Stimulated activated CD8-positive, alpha-beta memory T cell treated with anti-CD3 and anti-CD28 coated beads, Interleukin-15, amount 100 ng/mL, for 4 hours (primary cell): ENCODE measurements at places on chromosomes 2 and 18.

DNA sequence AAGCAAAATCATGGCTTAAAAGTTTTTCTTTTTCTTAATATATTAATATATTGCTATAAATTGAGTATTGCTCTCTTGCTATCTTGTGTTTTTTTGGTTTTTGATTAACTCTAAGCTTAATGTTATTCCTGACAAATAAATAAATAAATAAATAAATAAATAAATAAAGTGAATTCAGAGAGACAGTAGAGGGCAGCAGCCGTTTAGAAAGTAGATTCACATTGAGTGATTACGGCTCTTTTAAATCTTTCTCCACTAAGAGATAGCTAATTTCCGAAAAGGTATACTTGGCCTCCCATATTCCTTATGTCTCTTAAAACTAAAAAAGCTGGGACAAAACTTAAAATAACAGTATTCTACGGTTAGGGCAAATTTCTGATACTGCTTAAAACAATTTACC is 34.3 kb downstream of the MSH2 start:
- no peak for DNase-seq

DNA sequence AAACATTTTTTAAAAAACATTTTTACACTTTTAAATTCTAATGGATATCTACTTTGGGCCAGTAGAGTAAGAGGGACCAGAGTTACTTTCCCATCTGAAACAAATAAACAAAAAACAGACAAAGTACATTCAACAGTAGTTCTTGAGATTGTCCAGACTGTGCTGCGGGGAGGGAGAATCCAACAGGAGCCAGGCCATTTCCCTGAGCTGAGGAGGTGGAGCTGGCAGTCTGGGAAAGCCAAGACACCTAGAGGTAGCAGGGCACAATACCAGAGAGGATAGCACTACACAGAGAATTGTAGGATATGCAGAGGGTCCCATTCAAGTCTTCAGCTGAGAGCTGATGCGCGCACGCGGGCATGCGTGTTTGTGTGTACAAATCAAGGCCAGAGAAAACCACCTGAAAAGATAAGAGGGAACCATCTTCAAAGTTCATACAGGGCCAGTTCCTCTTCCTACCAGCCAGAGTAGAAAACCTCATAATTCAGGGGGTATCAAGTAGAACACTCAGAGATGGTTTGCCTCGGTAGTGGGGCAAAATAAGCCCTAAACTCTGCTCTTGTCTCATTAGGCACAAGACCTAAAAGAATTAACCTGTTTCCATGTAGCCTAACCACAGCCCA is 44.0 kb downstream of the PTRHD1 start:
- no peak for DNase-seq

- DNase-seq: no peak
These were observed at the start of gene NYAP2 for GRCh38 chr2:225399504-225399903. Gene NYAP2 (plus strand): TSS chr2:225399710. CDS start chr2:225408881, 9,171 bp downstream.

DNA sequence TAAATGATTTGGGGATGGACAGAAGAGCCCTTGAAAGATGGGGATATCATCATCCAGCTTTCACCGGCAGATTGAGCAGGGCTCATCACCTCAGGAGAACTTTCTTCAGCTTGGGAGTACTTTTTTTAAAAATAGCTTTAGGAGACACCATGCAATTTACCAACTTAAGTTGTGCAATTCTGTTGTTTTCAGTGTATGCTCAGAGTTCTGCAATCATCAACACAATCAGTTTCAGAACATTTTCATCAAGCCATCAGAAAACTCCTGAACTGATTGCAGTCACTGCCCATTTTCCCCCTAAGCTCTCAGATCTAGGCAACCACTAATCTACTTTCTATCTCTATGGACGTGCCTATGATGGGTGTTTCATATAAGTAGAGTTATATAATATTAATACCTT is 117.7 kb downstream of the CRIM1 start:
- no peak for DNase-seq

DNA sequence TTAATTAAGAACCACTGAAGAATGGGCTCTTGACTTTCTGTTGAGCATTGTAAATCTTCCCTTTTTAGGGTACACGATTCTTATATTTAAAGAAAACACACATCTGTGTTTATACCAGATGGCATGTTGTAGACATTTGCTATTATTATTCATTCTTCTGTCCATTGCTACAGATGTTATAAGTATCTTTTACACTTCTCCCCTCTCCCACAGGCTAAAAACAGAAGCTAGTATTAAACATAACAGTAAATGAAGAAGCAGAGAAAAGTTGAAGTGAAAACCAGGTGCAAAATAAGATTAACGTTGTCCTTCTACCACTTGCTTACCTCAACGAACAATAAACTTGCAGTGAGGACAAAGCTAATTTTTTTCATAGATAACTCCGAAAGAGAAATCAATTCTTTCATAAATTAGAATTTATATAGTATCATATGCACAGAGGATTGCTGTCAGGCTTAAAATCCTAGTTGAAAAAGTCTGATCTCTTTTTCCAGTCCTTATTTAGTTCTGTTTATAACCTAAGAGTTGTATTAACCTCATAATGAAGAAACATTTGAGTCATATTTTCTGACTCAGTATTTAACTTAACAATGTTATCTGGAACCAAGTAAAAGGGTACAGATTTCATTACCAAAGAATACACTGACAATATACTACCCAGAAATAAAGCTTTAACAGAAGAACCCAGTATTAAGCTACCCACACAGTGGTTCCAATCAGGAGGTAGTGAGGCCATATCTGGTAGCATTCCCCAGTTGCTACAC is 16.4 kb upstream of the ZNF385B start:
- no peak for DNase-seq

DNA sequence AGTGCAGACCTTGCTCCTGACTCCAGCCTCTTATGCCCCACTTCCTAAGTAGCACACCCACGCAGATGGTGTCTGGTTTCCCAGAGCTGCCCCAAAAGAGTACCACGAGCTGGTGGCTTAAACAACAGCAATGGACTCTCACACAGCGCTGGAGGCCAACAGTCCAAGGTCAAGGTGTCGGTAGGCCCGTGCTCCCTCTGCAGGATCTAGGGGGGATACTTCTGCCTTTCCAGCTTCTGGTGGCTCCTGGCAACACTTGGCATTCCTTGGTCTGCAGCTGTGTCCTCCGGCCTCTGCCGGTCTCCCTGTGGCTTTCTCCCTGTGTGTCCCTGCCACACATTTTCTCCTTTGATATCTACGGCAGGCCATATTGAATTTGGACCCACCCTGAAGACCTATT is 99.0 kb downstream of the TSHZ1 start:
- no peak for DNase-seq

DNA sequence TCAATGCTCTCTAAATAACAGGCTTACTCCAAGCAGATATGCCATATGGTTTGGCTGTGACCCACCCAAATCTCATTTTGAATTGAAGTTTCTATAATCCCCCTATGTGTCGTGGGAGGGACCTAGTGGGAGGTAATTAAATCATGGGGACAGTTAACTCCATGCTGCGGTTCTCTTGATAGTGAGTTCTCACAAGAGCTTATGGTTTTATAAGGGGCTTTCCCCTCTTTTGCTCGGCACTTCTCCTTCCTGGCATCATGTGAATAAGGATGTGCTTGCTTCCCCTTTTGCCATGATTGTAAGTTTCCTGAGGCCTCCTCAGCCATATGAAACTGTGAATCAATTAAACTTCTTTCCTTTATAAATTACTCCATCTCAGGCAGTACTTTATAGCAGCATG is 302.7 kb upstream of the ZC3H15 start:
- no peak for DNase-seq

DNA sequence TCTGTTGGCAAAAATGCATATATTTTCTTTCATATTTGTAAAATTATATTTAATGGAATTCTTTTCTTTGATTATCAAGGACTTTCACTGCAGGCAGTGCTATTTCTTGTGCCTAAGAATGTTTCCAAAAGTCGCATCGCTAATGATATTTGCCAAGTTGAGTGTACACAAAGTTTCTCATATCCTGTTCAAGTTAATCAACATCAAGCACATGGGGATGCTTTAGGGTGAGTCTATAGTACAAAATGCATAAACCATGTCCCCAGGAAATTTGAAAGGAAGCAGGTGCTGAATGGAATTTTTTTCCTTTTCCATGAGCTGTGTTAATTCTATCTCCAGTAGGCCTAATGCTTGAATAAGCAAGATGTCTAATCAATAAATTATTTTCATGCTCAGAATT is 129.7 kb downstream of the GALNT1 start:
- no peak for DNase-seq

- no peak for DNase-seq
These were observed 1204.0 kb downstream of the DSC3 start for GRCh38 chr18:29838556-29838955.

DNA sequence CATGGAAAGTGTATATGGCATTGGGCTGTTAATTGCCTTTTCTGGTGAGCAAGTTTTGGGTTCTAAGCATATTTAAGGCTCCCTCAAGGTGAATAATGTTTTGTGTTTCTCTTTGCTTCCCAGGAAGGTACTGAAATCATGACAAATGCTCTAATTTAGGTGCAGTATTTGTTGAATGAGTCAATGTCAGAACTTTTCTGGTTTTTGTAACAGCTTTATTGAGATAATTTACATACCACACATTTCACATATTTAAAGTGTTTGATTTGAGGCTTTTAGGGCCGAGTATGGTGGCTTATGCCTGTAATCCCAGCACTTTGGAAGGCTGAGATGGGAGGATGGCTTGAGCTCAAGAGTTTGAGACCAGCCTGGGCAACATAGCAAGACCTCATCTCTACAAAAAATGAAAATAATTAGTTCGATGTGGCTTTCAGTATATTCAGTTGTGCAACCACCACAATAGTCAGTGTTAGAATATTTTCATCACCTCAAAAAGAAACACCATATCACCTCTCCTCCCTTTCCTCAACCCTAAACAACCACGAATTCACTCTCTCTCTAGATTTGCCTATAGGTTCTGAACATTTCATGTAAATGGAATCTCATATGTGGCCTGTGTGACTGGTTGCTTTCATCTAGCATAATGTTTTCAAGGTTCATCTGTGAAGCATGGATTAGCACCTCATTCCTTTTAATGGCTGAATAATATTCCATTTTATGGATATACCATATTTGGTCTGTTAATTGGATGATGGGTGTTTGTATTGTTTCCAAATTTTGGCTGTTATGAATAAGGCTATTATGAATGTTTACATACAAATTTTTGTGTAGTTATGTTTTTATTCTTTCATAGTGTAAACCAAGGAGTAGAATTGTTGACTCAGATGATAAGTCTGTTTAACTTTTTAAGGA is 54.9 kb downstream of the MGAT5 start:
- DNase-seq: no peak

DNA sequence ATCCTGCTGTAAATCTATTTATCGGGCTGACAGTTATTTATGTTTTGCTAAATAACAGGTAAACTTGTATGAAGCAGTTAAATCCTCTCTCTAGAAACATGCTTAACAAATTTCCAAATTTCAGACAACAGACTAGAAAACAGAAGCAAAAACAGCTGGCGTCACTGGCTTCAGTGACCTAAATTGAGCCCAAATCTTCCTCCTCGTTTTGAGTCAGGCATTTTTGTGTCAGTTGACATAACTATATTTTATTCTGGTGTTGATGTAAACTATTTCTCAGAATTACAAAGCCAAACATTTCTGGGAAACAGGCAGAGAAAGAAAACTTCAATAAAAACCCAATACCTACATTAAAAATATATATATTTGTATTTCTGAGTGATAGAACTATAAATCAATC is 21.7 kb downstream of the RBMS1 start:
- DNase-seq: no peak

- no peak for DNase-seq
These were observed 289.5 kb downstream of the CDCA7 start for GRCh38 chr2:173644146-173644545.

DNA sequence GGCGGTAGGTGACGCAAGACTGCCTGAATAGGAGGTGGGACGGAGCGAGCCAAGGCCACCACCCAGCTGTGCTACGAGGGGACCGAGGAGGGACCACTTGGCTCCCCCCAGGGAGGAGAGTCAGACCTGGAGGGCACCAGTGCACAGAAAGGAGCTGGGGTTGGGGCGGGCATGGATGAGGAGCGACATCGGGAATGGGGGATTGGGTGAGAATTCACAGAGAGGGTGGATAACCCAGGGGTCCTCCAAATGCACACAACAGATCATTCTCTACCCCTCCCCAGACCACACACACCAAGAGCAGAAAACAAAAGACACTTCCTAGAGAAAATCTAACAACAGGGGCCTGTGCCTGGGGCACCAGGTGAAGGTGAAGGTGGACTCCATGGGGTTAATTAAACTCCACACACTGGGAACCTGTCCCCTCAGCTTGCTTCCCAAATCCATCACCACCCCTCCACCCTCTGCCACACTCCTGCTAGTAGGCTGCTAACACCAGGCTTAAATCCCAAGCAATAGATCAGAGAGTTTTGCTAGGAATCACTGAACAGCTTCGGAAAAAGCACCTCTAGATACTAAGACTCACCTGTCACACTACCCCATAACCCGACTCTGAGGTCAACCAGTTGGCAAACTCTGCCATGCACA is 274.6 kb downstream of the EIPR1 start:
- DNase-seq: no peak

DNA sequence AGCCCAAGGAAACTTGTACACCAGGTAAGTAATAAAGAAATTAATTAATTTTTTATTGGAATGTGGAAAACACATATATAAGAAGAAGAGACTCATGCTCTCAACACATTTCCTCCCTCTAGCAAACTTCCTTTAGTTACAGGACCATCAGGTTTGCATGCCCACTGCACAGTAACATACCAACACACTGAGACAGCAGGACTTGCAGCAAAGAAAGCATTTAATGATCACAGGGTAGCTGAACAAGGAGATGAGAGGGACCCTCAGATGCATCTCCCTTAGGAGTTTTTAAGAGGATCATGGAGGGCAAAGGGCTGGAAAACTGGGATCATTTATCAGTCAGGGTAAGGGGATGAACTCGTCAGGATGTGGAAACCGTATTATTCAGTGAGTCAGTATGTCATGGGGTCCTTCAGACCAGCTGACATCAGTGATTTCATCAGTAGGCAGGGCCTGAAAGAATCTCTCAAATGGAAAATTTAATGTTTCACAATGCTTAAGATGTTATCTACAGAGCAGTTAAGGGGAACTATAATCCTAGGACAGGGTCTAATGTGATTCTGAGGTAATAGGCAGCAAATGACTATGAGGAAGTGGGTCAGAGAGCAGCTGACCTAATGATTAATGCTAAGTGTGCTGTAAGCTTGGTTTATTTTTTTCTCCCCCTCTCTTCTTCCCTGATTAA is 193.8 kb upstream of the RND3 start:
- DNase-seq: no peak

GRCh38 chr2:124151691-124152090 is 126.6 kb downstream of the CNTNAP5 start:
- no peak for DNase-seq

- DNase-seq: no peak
These were observed 125.7 kb upstream of the TCF4 start for GRCh38 chr18:55713707-55714106.

- DNase-seq: peak; percentile 54
These were observed 44.8 kb downstream of the SETBP1 start for GRCh38 chr18:44725300-44726058.

DNA sequence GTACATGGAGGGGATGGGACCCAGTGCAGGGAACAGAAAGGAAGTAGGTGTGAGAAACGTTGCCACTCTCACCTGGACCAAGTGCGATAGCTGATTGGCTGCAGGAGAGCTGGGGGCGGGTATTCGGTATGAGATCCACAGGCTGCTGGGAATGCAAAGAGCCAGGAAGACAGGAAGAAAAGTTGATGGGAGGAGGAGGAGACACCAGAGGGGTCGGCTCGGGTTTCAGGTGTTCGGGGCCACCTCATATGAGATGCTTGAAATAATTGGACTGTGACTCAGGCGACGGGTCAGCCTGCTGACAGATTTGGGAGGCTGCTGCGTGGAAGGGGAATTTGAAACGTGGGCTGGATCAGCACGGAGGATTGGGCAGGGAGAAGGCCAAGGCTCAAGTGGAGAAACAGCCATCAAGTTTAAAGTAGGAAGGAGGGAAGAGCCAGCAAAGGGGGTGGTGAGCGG is 65.1 kb downstream of the MRPS9 start:
- DNase-seq: no peak
